Cardiac muscle cell (in vitro differentiated cells and primary cell): ENCODE measurements at places on chromosomes 2 and 18. TPM values are rescaled to one million over a fixed set of nuclear protein-coding genes. Genes with fewer than 3 reads are reported as not detected.

- no peak for DNase-seq
Measured at GRCh38 chr2:166454006-166454595, 39.9 kb downstream of the SCN7A start.

DNA sequence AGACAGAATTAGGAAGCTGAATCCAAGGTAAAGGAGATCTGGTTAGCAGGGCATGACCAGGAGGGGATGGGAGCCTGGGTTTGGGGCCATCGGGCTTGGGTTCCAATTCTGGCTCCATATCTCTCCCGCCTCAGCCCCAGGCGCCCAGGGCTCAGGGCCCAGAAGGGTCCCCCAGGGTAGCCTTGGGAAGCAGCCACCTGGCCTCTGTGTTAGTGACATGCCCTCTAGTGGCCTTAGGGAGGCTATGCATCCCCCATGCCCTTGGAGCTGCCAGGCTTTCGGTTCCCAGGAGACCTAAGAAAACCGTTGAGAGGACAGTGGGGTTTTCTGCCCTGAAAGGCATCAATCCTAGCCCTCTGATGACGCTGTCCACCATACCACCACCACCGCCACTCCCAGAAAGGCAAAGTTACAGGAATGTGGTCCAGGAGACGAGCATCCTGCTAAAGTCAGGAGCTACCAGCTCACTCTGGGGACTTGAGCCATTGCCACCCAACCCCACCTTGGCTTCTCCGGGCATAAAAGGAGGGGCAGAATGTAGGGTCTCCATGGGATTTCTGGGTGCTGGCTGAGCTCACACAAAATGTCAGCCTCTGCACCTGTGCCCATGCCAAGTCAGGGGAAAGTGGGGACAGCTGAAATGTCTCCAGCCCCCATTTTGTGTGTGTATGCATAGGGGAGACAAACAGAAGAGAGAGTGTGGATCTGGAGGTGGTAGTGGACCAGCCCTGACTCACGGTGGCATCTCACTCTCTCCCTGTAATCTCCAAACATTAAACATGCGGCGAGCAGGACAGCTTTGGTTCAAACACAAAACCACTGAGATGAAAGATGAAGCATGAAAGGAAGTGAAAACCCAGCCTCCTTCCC, 56.5 kb downstream of the EMX1 start:
- peak; percentile 77 for DNase-seq

GRCh38 chr2:220941683-220942082, 630.4 kb downstream of the EPHA4 start:
- DNase-seq, result no peak

- DNase-seq, result no peak
Measured at GRCh38 chr18:62521593-62521992, 1.2 kb upstream of the ZCCHC2 start.

GRCh38 chr2:46382331-46383112, 85.3 kb downstream of the EPAS1 start:
- DNase-seq, result no peak

GRCh38 chr18:48615566-48616401, 77.0 kb downstream of the CTIF start:
- DNase-seq, result no peak

- DNase-seq, result no peak
Measured at GRCh38 chr18:9094307-9095226, 7.9 kb upstream of the NDUFV2 start.

DNA sequence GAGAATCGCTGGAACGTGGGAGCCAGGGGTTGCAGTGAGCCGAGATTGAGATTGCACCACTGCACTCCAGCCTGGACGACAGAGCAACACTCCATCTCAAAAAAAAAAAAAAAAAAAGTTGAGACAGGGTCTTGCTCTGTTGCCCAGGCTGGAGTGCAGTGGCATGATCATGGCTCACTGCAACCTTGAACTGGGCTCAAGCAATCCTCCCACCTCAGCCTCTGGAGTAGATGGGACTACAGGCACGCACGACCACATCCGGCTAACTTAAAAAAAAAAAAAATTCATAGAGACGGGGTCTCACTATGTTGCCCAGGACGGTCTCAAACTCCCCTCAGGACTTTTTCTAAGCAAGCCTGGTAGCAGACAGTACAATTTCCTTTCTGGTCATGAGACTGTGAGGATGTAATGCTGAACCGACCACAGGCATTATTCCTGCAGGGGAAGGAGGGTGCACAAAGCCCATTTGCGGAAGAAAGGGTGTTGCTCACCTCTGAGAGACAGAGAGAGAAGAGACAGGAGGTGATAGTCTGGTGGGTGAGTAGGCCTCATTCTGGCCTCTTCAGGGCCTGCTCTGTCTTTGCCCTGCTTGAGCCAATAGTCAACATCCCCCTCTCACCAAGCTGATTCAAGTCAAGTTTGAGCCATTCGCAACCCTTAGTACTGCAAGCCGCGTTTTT, 205.3 kb downstream of the ZFP36L2 start:
- no peak for DNase-seq

GRCh38 chr2:239818086-239818485, 207.1 kb downstream of the NDUFA10 start:
- DNase-seq, result no peak

DNA sequence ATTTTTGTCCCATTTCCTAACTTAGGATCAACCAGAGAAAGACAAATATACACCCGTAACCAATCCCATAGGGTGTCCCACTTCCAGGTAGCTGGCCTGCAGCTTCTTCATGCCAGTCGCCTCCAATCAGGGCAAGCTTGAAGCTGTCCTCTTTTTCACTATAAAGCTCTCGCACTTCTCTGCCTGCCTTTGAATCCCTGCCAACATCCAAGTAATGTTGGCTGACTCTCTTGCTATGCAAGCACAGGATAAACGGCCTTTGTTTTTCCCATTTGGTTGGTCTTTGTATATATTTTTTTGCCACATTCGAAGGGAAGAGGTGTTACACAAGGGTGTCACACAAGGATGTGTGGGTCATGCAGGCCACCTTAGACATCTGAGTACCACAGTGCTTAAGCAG, 388.8 kb downstream of the CBLN2 start:
- no peak for DNase-seq

MOGAT1 gene
- total RNA-seq, result not detected in 2 replicates

ERICH2 gene
- total RNA-seq, result 1.0 and 1.5 TPM in 2 replicates

DYNAP gene
- not detected in 2 replicates for total RNA-seq

GKN1 gene
- not detected in 2 replicates for total RNA-seq

CACNB4 gene
- total RNA-seq, result 0.09 and 0.25 TPM in 2 replicates
